Sigmoid colon (tissue), 7 donors: ENCODE measurements at places on chromosomes 13 and 19. TPM values are rescaled to one million over a fixed set of nuclear protein-coding genes. Genes with fewer than 3 reads are reported as not detected.

KLK10 gene
- not detected for total RNA-seq

GRK1 gene
- not detected for total RNA-seq

DNA sequence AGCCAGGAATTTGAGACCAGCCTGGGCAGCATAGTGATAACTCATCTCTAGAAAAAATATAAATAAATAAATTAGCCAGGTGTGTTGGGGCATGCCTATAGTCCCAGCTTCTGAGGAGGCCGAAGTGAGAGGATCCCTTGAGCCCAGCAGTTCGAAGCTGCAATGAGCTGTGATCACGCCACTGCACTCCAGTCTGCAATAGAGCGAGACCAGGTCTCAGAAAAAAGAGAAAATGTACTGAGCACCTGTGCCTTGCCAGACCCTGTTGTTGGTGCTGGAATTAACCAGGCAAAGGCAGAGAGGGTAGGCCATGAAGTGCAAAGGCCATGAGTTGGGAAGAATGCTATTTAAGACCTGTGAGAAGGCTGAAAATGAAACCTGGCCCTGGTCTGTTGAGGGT is 2.7 kb downstream of the CYTH2 start:
- DNase-seq = no peak

DNA sequence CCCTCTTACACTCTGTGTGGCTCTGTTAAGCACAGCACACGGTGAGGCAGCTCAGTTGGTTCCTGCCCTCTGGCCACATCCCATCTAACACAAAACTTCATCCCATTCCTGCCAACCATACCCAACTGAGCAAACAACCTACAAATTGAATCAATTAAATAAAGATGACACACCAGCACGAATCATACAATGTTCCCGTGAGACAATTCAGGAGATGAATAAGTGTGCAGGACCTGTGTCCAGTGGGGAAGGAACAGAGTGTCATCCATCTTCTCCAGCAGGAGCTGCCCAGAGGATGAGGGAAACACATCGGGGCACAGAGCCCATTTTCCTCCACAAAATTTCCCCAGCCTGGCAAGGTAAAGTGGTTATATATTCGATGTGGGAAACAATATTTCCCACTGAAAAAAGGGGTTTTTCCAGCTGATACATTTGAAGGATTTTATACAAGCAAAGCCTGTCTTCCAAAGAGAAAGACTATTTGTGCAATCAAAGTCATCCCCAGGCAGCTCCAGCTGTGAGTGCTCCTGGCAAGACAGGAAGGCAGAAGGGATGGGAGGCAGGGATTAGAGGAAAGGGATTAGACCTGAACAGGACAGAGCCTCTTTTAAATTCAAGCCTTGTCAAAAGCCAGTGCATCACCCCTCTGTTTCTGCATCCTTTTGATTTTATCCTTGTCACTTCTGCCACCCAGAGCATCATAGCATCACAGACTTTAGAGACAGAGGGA is 240.2 kb downstream of the LHFPL6 start:
- peak; percentile 70 for DNase-seq

DNA sequence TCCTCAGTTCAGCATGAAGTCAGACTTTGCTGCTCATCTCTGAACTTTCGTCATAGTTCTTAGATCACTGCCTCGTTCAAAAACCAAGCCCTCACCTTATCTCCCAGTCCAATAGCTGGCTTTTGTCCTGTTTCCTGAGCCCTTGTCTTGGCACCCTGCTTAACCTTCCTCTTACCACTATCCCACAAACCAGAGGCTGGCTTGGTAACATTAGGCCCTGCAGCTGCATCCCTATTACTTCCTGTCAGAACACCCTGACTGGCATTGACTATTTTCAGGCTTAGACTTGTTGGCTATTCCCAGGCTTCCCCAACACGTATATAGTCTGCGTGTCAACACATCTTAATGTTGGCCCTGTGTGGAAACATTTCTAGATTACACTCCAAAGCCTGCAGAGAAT is 172.4 kb downstream of the VWA8 start:
- DNase-seq = no peak

DNA sequence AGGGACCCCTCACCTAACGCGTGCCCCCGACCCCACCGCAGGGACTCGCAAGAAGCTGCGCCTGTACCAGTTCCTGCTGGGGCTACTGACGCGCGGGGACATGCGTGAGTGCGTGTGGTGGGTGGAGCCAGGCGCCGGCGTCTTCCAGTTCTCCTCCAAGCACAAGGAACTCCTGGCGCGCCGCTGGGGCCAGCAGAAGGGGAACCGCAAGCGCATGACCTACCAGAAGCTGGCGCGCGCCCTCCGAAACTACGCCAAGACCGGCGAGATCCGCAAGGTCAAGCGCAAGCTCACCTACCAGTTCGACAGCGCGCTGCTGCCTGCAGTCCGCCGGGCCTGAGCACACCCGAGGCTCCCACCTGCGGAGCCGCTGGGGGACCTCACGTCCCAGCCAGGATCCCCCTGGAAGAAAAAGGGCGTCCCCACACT is 4.7 kb upstream of the MYBPC2 start:
- DNase-seq = peak; percentile 94

GRCh38 chr19:18969931-18970659 is 29.1 kb upstream of the HOMER3 start:
- DNase-seq = no peak

DNA sequence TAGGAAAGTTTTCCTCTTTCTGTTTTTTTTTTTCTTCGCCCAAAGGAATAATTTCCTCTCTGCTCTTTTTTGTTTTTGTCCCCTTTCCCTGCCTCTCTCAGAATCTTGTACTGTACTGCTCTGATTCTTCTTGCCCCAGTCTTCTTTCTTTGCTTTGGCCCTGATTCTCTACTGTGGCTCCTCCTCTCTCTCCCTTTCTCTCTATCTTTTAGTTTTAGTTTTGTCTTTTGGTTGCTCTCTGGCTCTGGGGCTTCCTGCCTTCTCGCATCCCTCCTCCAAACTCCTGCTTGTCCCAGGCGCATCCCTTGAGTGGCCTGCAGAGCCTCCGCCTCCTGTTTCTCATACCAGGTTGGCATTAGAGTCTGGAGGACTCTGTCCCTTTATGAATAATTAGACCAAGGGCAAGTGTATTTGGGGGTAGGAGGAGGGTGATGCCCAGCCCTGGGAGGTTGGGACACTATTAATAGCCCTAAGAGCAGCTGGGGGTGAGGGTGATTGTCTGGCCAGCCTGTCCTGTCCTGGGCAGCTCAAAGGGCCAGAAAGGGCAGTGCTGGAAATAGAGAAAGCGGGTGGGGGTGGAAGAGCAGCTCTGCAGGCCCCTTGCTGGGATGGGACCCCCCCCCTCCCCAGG is 39.1 kb downstream of the LYL1 start:
- no peak for DNase-seq

DNA sequence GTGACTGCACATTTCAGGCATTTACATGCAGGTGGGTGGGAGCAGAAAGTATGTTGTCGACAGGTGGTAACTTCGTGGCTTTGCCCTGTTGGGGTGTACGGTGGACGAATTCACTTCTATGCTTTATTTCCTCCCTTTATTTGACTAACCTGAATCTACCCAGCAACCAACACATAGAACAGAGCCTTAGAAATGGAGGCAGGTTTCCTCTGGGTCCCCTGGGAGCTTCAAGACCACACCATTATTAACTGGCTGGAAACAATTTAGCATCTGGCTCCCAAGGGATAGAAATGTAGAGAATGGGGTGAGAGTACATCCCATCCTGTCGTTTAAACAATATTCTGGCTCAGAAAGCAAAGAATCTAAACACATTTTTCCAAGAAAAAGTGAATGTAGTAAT is 244.4 kb downstream of the DLEU7 start:
- no peak for DNase-seq

GRCh38 chr13:110291286-110291685 is 15.7 kb downstream of the COL4A1 start:
- peak; percentile 34 for DNase-seq

GRCh38 chr13:85665286-85665685 is 133.9 kb downstream of the SLITRK6 start:
- no peak for DNase-seq

DNA sequence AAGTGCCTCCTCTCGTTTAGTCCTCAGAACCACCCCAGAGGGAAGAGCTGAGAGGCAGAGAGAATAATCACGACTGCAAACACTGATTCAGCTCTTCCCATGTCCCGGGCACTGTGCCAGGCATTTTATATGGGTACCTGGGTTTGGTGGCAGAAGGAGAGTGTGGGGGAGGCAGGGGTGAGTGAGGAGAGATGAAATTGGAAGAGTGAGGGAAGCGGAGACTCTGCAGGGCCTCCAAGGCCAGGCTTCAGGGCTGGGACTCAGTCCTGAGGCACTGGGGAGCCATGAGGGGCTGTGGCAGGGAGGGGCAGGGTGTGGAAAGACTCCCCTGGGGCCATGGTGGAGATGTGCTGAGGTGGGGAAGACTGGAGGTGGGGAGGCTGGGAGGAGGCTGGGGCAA is 8.7 kb downstream of the SYNGR4 start:
- DNase-seq = no peak

DNA sequence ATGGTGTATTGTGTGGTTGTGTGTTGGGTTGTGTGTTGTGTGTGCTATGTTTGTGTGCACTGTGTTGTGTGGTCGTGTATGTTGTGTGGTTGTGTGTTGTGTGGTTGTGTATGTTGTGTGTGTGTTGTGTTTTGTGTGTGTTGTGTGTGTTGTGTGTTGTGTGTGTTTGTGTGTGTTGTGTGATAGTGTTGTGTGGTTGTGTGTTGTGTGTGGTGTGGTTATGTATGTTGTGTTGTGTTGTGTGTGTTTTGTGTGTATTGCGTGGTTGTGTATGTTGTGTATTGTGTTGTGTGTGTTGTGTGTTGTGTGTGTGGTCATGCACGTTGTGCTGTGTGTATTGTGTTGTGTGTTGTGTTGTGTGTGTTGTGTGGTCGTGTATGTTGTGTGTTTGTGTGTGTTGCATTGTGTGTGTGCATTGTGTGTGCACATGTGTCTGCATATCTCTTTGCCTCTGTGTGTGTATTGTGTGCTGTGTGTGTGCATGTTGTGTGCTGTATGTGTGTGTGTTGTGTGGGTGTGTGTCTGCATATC is 2.9 kb downstream of the C3 start:
- no peak for DNase-seq

DNA sequence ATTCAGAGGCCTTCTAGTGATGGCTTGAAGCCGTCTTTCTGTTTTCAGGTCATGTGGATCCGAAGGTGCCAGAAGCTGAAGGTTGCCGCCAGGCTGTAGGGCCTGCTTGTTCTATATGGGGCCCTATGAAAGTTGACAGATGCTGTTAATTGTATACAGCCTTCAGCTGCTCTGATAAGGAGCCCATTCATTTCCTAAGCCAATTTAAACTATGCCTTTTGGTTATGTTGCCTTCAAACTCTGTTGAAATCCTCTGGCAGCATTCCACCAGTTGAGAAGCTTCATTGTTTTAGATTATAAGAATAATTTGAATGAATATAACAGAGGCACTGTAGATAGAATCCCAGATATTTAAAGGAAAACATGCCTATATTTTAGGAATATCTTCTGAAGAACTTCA is 34.4 kb downstream of the RAP2A start:
- DNase-seq = no peak

DNA sequence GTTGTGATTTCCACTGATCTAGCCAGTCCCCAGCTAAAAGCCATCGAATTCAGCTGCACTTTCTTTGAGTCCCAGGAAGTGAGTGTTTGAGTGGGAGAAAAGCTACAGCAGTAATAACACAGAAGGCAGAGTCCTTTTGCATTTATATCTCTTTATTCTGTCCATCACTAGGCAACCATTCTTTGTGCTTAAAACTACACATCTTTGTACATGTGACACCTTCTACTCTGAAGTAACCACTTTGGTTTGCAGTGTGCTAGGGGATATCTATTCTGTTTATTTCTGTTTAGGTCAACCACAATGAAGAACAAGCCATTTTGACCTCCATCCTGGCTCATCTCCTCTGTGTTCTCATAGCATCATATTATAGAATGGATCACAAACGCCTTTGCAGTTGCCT is 226.0 kb upstream of the SERP2 start:
- no peak for DNase-seq

- no peak for DNase-seq
Observed at GRCh38 chr13:76874479-76874878, 11.7 kb downstream of the KCTD12 start.

DNA sequence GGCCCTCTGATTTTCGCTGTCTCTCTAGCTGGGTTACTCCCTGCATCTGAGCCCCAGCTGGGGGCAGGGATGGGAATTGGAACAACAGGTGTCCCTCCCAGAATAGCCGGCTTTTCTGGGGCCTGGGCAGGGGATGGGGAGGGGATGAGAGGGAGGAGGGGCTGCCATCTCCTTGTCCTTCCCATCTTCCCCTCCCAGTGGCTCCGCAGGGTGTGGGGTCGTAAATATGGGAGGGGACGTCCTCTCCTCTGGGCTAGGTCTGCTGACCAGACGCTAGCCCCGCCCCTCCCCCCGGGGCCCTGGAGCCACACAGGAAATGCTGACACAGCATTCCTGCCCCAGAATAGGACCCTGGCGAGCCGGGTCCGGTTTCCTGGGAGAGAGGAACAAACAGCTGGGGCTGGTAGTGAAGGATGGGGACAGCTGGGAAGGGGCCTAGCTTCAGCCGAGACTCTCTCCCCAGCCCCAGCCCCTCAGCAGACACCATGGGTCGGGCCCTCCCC is 1.1 kb downstream of the RYR1 start:
- no peak for DNase-seq

GRCh38 chr13:107365466-107366215 is 797.7 kb upstream of the ARGLU1 start:
- no peak for DNase-seq

- no peak for DNase-seq
Observed at GRCh38 chr19:54390942-54391577, 24.2 kb upstream of the TTYH1 start.

DNA sequence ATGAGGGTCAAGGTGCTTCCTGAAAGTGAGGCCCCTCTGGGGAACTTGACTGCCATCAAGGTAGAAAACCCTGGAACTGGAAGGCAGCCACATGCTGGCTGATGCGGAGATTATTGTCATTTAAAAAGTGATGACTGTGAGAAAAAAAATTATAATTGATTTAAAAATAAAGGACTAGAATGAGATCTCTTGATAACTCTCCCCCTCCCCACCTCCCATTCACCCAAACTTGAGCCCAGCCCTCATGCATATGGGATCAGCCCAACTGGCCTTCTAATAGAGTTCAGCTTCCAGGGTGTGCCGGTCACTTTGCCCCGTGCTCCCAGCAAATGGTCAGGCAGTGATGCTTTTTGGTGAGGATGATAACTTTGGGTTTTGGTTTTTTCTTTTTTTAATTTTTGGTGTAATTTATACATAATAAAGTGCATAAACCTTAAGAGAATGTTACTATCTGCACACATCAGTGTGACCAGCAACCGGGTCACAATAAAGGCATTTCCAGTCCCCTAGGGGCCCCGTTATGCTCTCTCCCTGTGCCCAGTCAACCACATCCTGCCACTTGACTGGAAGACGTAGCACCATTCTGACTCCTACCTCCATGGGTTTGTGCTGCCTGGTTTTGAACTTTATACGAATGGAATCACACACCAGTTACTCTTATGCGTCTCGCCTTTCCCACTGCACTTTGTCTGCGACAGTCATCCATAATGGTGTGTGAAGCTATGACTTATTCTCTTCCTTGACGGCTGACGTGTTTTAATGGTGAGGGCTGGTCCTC is 187.9 kb downstream of the USP12 start:
- DNase-seq = no peak

- no peak for DNase-seq
Observed at GRCh38 chr13:32019612-32020233, 11.9 kb upstream of the FRY start.
